Fibroblast of skin of abdomen (primary cell): ENCODE measurements at places on chromosomes 4 and X.

DNA sequence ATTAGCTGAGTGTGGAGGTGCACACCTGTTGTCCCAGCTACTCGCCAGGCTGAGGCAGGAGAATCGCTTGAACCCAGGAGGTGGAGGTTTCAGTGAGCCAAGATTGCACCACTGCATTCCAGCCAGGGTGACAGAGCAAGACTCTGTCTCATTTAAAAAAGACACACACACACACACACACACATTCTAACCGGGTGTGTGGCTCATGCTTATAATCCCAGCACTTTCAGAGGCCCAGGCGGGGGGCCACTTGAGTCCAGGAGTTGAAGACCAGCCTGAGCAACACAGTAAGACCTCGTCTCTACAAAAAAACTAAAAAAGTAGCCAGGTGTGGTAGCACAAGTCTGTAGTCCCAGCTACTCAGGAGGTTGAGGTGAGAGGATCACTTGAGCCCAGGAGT is 152.3 kb downstream of the LRBA start:
- peak; percentile 6 for DNase-seq

DNA sequence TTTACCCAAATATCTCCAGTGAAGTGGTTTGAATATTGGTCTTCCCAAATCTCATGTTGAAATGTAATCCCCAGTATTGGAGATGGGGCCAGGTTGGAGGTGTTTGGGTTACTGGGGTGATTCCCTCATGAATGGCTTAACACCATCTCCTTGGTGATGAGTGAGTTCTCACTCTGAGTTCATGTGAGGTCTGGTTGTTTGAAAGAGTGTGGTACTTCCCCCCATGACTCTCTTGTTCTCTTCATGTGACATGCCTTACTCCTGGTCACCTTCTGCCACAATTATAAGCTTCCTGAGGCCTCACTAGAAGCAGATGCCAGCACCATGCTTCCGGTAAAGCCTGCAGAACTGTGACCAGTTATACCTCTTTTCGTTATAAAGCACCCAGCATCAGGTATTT is 32.9 kb upstream of the OTUD4 start:
- no peak for DNase-seq

DNA sequence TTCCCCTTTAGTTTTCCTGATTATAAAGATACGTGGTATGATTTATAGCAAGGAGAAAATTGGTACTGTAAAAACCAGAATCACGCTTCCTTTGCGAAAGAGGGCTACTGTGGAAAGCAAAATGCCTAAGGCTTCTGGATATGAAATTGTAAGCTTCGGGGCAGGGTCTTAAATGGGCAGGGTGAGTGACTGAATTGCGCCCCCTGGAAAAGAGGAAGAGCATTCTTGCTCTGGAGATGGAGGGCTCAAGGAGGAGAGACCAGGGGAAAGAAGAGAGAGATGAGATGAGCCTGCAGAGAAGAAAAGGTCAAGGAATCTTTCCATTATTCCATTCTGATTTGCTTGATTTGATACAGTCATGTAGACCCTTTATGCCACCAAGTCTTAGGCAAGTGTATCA is 13.1 kb upstream of the ETNPPL start:
- no peak for DNase-seq

DNA sequence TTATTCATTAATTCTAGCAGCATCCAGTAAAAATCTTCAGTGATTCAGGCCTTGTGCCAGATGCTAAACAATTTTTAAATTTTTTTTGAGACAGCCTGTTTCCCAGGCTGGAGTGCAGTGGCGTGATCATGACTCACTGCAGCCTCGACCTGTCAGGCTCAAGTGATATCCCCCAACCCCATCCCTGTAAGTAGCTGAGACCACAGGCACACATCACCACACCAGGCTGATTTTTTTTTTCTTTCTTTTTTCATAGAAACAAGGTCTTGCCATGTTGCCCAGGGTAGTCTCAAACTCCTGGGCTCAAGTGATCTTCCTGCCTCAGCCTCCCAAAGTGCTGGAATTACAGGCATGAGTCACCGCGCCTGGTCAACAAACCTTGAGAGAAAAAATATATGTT is 705.5 kb downstream of the ARAP2 start:
- DNase-seq: peak; percentile 1

GRCh38 chrX:45602151-45602550 is 401.5 kb upstream of the DIPK2B start:
- DNase-seq: peak; percentile 51

- peak; percentile 47 for DNase-seq
These were observed 212.2 kb upstream of the MAGEB18 start for GRCh38 chrX:25925946-25926345.

GRCh38 chr4:102388611-102389010 is 43.3 kb upstream of the SLC39A8 start:
- DNase-seq: no peak

- no peak for DNase-seq
These were observed 30.8 kb upstream of the AFAP1 start for GRCh38 chr4:7970361-7970946.

GRCh38 chrX:16160729-16161128 is 6.6 kb upstream of the MAGEB17 start:
- peak; percentile 91 for DNase-seq

DNA sequence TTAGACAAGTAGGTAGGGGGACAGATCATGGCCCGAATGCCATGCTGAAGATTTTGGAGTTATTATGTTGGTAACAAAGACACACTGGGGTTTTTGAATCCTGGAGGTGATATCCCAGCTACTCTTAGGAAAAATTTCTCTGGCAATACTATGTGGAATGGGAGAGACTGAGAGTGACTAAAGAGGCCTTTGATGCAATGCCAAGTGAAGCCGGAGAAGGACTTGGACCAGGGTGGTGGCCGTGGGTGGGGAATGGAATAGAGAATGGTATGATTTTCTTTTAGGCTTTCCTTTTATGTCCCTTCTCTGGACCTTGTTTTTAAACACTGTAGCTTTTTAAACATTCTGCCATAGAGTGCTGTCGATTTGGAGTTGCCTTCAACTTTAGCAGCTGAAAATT is 141.6 kb downstream of the DCLK2 start:
- no peak for DNase-seq

DNA sequence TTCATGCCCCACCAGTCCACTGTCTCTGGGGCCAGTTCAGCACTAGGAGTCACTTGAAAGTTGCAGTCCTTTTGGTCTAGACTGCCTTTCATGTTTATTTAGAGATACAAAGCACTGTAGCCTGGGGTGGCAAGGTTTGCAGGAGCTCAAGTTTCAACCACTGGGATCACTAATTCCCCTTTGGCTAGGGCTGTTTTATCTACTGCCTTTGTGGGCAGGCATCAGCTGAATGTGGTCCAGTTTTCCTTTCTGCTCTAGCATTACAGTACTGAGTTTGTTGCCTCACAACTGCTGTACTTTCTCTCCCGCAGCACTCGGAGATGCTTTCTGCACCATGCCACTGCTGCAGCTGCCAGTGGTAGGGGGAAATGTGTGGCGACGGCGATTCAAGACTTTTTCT is 222.3 kb upstream of the HDX start:
- DNase-seq: no peak

DNA sequence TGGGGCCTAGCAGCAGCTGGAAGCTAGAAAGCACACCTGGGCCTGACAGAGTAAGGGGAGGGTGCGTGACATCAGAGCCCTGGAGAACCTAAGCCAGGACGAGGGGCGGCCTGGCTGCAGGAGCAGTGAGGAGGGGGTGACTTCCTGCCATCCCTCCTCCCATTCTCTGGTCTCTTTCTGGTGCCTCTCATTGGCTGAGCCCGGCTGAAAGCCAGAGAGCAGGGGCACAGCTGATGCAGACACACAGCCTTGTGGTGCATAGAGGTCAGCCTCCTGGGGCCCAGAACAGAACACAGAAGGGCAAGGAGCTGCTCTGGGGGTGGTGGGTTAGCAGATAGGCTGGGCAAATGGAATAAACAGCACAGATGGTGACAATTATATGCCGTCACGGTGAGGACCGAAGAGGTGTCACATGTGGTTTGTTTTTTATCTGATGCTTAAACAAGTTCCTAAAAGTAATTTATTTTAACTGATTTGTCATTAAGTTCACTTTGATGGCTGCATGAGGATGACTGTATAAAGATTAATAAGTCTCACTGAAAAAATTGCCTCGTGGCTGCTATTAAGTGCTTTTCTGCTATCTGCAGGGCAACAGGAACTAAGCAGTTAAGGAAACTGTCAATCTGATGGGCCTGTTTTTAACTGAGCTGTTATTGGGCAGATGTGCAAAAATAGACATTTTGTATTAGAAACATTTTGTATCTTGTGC is 102.0 kb downstream of the FNIP2 start:
- no peak for DNase-seq

- DNase-seq: no peak
These were observed 3.0 kb upstream of the SLC25A6 start for GRCh38 chrX:1394731-1395501.

- DNase-seq: no peak
These were observed 261.7 kb downstream of the ANKRD50 start for GRCh38 chr4:124450851-124451250.

GRCh38 chr4:182085051-182085480 is 158.1 kb upstream of the TENM3 start:
- peak; percentile 88 for DNase-seq
